Mucosa of gallbladder (tissue), 1 donor: ENCODE measurements at places on chromosomes 2 and 18. TPM values are rescaled to one million over a fixed set of nuclear protein-coding genes. Genes with fewer than 3 reads are reported as not detected.

- no peak for DNase-seq
Measured at GRCh38 chr2:138490673-138491494, 10.7 kb upstream of the SPOPL start.

DNA sequence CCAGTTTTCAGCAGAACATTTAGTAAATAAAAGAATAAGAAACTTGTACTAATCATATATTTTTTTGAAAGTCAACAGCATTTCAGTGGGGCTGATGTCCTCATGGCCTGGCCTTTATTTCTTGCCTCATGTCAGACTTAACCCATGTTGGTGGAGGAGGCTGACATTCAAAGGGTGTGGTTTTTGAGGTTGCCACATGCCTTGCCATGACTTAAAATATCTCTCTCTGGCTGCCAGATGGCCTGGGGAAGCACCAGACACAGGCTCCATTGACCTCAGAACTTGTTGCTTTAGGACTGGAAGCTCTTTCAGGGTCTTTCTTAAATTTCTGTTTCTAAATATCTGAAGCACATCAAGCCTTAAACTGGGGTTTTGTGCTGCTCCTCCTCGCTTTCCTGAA is 32.5 kb upstream of the CD28 start:
- DNase-seq = no peak

DNA sequence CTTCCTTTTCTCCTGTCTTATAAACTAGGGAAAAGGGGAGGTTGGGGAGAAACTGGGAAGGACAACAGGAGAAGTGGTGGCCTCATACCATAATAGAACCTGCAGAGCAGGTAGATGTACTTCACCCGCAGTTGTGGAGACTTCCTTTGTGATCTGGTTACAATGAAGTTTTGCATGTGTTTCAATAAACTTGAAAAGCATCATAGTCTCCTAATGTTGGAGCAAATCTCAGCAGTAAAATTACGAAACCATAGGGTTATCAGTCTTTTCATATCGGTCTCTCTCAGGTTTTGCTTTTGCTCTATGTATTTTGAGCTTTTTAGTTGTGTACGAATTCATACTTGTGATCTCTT is 30.5 kb downstream of the ANO7 start:
- DNase-seq = no peak

DNA sequence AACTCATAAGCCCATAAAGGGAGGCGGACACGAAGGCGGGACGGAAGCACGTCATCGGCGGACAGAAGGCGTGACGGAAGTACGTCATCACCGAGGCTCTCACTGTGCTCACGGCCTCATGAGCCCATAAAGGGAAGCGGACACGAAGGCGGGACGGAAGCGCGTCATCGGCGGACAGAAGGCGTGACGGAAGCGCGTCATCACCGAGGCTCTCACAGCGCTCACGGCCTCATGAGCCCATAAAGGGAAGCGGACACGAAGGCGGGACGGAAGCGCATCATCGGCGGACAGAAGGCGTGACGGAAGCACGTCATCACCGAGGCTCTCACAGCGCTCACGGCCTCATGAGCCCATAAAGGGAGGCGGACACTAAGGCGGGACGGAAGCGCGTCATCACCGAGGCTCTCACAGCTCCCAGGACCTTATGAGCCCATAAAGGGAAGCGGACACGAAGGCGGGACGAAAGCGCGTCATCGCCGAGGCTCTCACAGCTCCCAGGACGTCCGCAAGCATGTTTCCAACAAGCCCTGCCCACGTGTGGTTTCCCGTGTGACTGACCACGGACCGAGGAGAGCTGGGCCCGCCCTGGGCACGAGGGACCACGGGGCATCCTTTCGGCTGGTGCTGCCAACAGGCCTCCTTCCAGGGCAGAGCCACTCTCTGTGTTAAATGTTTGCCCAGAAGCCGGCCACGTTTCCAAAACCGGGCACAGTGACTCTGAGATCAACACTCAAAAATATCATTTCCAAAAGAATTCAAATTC is 182.7 kb upstream of the SALL3 start:
- DNase-seq = no peak

DNA sequence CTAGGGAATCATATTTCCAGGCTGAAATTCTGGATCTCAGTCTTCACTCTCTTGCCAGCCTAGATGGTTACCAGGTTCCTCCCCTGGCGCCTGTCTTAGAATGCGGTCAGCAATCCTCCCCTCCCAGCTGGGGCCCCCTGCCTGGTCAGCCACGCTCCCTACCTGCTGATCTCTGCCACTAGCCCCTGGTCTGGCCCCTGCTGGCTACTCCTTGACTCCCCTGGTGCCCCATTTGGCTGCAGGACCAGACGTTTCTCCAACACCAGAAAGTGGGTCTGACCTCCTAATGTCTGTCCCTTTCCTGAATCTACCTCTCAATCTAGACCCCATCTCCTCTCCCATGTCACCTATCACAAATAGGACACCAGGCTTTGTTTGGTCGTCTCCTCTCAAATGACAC is 432.0 kb upstream of the SMIM21 start:
- no peak for DNase-seq

DNA sequence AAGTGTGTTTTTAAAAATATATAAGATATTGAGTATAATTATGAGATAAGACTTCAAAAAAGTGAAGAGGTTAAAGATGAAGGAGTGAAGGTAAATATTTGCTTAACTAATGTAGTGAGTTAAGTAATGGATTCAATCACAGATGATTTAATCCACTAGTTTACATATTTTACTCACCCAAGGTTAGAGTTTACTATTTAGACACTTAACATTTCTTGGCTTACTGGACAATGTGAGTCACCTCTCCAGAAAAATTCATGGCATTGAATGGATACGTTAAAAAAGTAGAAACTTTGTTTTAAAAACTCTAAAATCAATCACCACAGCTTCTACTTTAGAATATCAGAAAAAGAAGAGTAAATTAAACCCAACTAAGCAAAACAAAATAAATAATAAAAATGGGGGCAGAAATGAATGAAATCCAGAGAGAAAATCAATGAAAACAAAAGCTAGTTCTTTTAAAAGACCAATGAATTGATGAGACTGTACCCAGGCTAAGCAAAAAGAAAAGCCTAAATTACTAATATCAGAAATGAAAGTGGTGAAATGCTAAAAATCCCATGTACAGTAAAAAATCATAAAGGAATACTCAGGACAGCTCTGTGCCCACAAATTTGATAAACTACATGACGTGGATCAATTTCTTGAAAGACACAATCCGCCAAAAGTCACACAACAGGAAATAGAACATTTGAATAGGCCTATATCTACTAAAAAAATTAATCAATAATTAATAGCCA is 1.9 kb upstream of the HMSD start:
- DNase-seq = no peak

DNA sequence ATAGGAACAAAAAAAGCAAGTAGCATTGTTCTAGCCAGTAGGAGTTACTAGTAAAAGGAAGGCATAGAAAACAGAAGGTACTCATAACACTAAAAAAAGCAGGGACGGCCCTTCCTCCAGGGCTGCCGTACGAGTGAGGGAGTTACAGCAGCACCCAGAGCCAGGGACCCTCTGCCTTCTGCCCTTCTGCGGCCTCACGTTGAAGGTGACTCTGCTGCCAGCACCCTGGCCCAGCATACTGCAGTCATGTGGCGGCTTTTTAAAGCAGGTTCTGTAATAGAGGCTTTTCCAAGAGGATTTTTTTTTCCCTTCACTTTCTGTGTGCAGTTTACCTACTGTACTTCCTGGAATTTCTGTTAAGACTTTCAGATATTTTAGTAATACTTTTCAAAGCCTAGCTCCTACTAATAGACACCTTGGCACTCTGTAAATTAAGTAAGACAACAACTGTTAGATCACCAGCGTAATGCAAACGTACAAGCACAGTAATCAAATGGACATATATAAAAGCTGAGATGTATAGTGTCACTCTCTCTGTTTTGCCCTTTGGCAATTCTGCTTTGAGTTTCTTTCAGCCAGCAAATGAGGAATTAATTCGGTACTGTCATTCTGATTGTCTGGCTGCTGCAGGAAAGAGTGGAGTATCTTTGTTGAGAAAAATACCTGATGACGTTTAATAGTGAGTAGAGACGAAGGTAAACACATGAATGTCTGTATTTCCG is 161.5 kb downstream of the PTGR3 start:
- no peak for DNase-seq

DNA sequence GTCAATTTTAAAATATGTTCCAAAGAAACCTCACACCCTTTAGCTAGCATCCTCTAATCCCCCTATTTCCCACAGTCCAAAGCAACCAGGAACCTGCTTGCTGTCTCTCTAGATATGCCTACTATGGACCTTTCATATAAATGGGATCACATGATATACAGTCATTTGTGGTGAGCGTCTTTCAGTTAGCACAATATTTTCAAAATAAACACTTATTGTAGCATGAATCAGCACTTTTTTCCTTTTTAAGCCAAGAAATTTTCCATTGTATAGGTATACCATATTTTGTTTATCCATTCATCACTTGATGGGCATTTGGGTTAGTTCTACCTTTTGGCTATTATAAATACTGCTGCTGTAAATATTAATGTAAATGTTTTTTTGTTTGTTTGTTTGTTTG is 223.0 kb upstream of the DOK6 start:
- no peak for DNase-seq

DNA sequence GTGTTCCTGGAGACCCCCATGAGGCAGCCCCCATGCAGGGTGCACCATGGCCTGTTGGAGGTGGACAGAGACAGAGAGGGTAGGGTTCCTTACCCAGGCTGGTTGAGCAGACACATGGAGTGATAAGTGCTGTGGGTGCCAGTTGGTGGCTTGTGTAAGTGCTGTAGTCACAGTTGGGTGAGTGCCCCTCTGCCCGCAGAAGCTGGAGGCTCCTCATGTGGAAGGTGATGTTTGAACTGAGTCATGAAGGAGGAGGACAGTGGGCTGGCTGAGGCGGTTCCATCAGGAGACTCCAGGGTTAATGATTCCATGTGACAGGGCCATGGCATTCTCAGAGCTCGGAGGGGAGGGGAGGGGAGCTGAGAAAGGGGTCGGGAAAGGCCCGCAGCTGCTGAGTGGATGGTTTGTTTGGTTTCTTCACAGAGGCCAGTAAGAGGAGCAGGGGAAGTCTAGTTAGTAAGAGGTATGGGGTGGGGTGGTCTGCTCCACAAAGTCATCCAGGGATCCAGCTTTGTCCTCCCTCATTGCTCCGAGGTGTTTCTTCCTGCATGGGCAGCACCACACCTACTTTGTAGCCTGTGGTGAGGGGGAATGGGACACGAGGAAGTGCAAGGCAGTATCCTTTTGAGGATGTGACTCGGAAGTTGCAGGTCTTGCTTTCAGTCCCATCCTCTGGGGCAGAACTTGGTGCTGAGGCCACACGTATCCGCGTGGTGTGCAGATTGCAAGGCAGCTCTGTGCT is 13.6 kb downstream of the IMPA2 start:
- no peak for DNase-seq

DNA sequence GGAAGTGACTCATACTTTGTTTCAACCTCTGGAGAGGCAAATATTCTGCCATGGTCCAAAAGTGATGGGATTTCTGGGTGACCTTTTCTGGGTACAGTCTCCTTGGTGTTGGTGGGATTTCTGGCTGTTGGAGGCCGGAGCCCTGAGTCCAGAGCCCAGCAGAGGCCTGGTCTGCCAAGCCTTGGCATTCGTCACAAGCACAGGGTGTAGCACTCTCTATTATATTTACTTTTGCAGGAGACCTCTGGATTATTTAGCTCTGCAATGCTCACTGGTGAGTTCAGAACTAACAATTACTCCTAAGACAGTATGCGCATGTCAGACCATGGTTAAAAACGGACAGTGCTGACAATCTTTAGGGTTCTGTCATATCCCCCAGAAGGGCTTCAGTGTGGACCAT is 201.6 kb upstream of the TWIST2 start:
- no peak for DNase-seq

GRCh38 chr2:100976061-100976460 is 26.0 kb upstream of the RPL31 start:
- DNase-seq = no peak

DNA sequence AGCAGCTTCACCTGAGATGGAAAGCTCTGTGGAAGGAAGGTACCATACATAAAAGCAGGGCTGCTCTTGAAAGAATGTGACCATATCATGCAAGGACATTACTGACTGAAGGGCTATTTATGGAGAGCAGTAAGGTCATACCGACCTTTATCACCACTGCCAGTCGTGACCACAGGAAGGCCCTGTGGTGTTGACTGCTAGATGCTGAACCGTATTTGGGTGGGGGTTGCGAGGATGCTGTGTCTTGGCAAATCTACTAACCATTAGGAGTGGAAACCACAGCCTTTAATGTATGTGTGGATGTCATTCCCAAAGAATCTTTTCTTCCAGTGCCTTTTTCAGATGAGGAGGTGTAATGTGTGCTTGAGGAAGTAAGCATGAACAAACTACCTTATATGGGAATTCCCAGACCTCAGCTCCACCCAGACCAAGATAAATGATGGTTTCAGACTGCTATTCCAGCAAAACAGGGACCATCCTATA is 60.8 kb downstream of the LIMS1 start:
- DNase-seq = no peak

GRCh38 chr2:137801228-137801627 is 163.0 kb upstream of the HNMT start:
- DNase-seq = no peak

GRCh38 chr2:238458651-238459050 is 31.9 kb downstream of the ASB1 start:
- no peak for DNase-seq

DNA sequence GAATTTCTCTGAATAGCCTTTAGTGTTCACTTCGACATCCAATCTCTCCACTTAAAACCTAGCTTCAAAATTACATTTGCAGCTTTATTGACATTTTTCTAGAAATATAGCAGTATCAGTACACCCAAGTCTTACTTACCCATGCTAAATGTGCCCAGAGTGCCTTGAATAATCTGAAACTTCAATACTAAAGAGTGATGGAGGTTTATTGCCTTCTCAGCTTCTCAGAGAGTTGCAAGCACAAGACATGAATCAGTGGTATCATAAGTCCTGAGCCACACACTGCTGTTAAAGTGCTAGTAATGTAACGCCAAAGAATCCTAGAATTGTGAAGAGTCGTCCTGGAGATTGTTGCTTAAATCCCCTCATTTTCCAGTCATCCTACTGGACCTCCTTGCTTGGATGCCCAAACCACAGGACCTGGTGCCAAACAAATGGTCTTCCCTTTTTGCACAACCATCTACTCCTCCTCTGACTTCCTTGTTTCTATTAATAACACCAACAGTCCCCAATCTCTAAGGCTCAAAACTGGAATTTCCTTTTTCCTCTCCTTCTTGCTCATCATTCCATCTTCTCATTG is 83.2 kb upstream of the SPATS2L start:
- DNase-seq = no peak

- DNase-seq = no peak
Measured at GRCh38 chr2:149223472-149224095, 106.8 kb upstream of the LYPD6 start.

MARCO gene
- 1.1 TPM for total RNA-seq

L3MBTL4 gene
- total RNA-seq = 16.1 TPM

KRTCAP3 gene
- total RNA-seq = 65.7 TPM

SLC39A10 gene
- 28.3 TPM for total RNA-seq

TET3 gene
- total RNA-seq = 19.3 TPM

IL36G gene
- total RNA-seq = not detected

EXOC6B gene
- total RNA-seq = 37.1 TPM

ALPP gene
- total RNA-seq = not detected
